ENCODE measurements at places on chromosomes 4 and X. TPM values are rescaled to one million over a fixed set of nuclear protein-coding genes. Genes with fewer than 3 reads are reported as not detected.

GRCh38 chrX:46961574-46962283 is 49.5 kb downstream of the JADE3 start:
- peak; percentile 5 for DNase-seq

GRCh38 chr4:168841000-168841671 is 168.9 kb downstream of the CBR4 start:
- DNase-seq, result no peak

GRCh38 chr4:86522349-86522748 is 71.8 kb upstream of the PTPN13 start:
- DNase-seq, result no peak

GRCh38 chr4:24963277-24963676 is 50.4 kb upstream of the CCDC149 start:
- no peak for DNase-seq

GRCh38 chr4:6714954-6715353 is 1.0 kb upstream of the BLOC1S4 start:
- DNase-seq, result no peak

DNA sequence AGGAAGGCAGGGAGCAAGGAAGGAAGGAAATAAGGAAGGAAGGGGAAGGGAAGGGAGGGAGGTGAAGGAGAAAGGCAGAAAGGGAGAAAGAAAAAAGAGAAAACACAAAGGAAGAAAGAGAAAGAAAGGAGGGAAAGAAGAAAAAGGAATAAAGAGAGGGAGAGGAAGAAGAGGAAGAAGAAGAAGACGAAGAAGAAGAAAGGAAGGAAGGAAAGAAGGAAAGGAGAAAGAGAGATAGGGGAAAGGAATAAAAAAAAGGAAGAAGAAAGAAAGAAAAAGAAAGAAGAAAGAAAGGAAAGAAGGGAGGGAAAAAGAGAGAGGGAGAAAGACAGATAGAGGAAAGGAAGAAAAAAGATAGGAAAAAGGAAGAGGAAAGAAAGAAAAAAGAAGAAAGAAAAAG is 128.0 kb downstream of the MXRA5 start:
- DNase-seq, result no peak

- peak; percentile 26 for DNase-seq
These were observed 34.1 kb downstream of the SPINK2 start for GRCh38 chr4:56787380-56787779.

DNA sequence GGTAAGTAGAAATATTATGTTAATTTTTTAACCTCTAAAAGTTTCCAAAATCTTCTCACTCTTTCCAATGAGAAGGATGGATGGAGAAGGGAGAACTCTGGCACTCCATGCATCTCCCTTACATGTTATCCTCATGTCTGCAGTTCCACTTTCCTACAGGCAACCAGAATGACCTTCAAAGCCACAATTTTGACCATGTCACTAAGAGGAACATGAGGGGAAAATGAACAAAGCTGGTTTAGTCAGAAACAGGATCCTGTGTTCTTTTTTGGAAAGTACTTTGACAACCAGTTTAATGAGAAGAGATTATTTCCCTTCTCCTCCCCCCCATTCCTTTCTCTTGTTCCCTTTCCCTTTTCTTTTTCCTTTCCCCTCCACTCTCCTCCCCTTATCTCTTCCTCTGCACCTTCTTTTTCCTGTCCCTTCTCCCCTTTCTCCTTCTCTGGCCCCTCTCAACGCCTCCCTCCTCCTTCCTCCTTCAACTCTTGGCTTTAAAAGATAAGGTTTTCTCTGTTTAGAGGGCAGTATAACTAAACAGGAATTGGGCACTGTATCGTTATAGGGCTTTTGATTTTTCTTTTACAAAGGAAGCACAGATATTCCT is 42.5 kb downstream of the DTHD1 start:
- DNase-seq, result no peak

DNA sequence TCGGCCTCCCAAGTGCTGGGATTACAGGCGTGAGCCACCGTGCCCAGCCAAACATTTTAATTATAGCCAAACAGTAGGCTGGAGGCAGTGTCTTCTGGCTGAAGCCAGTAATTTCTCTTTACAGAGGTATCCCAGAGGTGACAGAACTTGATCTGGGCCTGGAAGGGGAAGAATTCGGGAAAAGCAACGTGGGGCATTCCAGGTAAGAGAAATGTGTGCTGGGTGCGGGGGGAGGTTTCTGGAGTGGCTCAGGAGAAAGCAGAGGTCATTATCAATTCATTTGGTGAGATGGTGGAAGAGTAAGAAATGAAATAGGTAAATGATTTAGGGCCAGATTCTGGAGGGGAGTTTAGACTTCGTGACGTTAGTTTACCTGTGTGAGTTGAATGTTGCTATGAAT is 2.4 kb downstream of the PRIMPOL start:
- no peak for DNase-seq

GRCh38 chrX:97763391-97763790 is 879.7 kb downstream of the RPA4 start:
- DNase-seq, result no peak

- no peak for DNase-seq
These were observed 935.4 kb upstream of the GRIA3 start for GRCh38 chrX:122248681-122249080.

DNA sequence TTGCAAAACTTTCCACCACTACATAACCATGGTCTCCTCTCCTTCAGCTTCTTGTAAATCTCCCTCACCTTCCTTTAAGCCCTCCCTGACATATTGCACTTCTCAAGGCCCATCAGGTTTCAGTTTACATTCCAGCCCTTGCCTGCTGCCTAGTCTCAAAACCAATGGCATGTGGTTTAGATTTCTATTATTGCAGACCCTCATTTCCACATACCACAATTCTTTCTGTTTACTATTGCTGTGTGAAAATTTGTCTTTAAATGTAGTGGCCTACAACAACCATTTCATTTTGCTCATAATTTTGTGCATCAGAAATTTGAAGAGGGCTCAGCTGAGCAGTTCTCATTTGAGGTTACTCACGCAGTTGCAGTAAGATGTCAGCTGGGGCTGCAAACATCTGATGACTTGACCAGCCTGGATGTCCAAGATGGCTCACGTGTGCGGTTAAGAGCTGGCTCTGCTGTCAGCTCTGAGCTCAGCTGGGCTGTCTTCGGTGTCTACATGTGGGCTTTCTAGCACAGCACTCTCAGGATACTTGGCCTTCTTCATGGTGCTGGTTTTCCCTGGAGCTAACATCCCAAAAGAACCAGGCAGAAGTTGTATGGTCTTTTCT is 29.9 kb upstream of the SOD3 start:
- no peak for DNase-seq

DNA sequence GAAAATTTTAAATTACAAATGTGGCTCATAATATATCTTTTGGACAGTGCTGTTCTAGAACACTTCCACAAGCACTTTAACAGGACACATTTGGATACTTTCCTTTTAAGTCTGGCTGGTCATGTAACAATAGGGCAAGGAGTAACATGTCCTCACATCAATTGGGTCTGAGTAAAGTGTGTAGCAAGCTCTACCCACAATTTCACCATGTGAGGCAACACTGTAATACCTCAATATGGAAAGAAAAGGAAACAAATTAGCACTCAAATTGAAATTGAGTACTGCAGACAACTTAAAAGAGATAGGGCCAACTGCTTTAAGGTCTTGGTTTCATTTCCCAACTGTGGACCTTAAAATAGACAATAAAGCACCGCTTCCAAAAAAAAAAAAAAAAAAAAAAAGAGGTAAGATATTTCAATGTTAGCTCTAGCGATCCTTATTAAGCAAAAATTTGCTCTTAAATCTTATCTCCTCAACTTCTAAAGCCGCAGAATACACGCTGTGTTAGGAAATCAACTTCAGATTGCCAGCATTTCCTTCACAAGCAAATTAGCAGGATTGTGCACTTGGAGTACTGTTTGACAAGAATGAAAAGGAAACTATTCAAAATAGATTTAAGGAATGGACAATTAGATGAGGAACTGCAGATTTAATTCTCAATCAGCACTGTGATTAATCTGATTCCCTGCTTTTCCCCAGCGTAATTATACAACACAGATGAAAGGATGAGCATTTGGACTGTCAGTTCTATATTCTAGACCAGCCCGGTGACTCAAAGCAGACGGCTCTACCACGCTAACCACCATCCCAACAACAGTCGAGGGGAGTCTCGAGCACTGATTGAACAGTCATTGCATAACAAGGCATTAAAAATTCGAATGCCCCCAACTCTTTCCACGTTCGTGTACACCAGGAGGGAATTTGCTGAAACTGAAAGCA is 1.6 kb downstream of the CASK start:
- peak; percentile 30 for DNase-seq

DNA sequence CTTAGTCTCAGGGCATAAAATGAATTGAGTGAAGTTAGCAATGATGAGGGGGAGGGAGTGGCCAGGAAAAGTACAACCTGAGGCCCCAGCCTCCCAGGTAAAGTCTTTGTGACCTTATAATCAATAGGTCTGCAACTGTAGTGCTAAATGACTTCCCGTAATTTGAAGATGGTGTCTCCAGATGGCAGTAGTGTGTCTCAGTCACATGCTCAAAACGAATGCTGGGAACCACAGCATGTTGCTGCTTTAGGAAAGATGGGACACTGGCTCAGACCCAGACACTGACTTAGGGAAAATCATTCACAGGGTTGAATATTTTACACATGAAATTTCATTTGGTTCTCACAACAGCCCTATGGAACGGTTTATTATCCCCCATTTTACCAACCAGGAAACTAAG is 10.3 kb downstream of the SRPX2 start:
- DNase-seq, result peak; percentile 38

- no peak for DNase-seq
These were observed 23.1 kb downstream of the EVC2 start for GRCh38 chr4:5685296-5685695.

DNA sequence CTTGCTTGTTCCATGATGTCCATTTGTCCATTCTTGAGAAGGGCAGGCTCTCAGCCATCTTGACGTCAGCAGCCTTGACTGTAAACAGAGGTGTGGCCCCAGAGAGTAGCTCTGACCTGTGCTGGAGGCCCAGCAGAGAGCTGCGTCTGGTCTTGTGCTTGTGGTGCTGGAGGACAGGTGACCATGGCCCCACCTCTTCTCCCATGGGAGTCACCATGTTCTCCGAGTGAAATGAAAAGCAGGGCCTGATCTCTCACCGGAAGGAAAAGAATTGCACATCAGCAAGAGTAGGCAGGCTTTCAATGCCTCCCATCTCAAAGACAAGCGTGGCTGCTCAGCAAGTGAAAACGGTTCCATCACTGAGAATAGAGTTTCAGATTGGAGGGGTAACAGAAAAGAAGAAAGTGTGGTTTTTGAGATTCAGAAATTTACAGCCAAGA is 11.5 kb downstream of the PARM1 start:
- no peak for DNase-seq

DNA sequence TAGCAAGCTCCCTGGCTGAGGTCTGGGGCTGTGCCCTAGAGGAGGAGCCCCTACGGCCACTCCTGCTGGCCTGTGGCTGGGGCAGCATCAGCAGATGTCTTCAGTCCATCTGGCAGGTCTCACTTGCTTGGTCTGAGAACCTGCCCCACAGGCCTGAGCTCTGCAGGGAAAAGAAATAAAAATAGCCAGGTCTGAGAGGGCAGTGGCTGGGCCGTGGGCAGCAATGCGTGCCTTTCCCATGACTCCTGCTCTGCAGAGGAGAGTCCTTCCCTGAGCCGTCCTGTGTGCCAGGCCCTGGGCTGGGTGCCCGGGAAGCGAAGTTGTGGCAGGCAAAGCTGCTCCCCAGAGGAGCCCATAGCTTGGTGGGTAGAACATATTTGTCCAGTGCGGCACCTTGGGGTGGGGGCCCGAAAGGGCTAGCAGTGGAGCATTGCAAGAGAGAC is 11.3 kb upstream of the KIAA0232 start:
- no peak for DNase-seq

GRCh38 chr4:6422866-6423265 is 49.5 kb downstream of the PPP2R2C start:
- DNase-seq, result no peak

DNA sequence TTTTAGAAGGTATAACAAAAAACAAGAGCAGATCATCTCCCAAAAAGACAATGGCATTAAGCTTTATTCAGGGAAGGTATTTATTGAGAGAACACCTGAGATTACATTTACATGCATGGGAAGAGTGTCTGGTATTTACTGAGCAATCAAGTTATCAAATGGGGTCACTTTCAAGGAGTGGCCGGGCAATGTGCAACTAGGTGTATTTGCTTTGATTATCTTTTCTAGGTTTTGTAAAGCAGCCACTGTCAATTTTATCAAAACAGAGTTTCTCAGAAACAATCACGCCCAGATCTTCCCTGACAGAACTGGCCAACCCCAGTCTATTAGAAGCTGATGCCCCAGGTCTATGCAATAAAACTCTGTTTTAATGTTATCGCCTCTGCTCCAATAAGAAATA is 169.5 kb downstream of the GLRA2 start:
- DNase-seq, result no peak

- no peak for DNase-seq
These were observed 30.8 kb downstream of the GPM6B start for GRCh38 chrX:13786048-13786447.

DNA sequence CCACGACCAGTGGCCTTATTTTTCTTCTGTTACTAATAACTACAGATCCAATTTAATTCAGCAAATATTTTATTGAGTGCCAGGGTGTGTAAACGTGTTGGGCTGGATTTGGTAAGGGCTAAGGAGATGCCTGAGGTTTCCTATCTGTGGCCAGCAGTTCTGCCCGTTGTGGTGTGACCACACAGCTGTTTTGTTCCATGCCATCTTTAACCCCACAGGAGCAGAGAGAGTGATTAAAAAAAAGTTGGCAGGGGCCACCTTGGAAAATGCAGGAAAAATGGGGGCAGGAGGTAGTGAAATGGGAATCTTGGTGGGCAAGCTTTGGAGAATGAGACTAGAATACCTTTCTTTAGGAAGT is 1.1 kb downstream of the PLAC8 start:
- DNase-seq, result no peak

DNA sequence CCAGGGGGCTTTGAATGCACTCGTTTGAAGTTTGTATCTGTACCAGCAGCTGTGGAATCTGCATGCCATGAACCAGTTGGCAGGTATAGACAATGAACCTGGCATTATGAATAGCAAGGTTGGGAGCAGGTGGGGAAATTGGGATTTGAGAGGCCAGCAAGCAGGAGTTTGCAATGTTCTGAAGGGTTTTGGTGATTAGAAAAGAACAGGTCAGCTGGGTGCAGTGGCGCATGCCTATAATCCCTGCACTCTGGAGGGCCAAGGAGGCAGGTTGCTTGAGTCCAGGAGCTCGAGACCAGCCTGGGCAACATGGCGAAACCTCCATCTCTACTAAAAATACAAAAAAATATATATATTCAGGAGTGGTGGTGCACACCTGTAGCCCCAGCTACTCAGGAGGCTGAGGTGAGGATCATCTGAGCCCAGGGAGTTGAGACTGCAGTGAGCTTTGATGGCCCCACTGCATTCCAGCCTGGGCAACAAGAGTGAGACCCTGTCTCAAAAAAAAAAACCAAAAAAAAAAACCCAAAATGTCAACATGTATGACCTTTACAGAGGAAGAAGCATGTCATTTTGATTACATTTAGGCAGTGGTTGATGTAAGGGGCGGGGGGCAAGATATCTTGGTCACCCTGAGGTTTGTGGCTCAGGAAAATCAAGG is 63.9 kb downstream of the TSC22D3 start:
- no peak for DNase-seq

CFAP47 gene
- total RNA-seq, result 0.10 TPM

SPANXC gene
- total RNA-seq, result not detected

LAMP2 gene
- 149 TPM for total RNA-seq

MAMLD1 gene
- 3.5 TPM for total RNA-seq

USP17L19 gene
- total RNA-seq, result not detected

CXCL8 gene
- 9.6 TPM for total RNA-seq

FGFR3 gene
- total RNA-seq, result 68.0 TPM

SLC49A3 gene
- 3.7 TPM for total RNA-seq

PLP1 gene
- total RNA-seq, result 84.1 TPM

MEPE gene
- total RNA-seq, result not detected

CCDC160 gene
- 3.0 TPM for total RNA-seq

SNCA gene
- total RNA-seq, result 17.7 TPM

TCEAL5 gene
- total RNA-seq, result 0.82 TPM

CTAG1B gene
- total RNA-seq, result not detected
